ENCODE measurements at places on chromosomes 13 and 19. TPM values are rescaled to one million over a fixed set of nuclear protein-coding genes. Genes with fewer than 3 reads are reported as not detected.

The PGLYRP1 gene
- not detected for total RNA-seq

GRCh38 chr19:924553-925086 is 1.2 kb upstream of the ARID3A start:
- H3K4me1 ChIP-seq, result peaks cover 9% of the 10 kb centered on the region
- DNase-seq, result peak; percentile 36
- H3K4me3 ChIP-seq, result peak overlapping the region; percentile 93
- peaks cover 4% of the 10 kb centered on the region for H3K27me3 ChIP-seq
- no peaks in the 10 kb centered on the region for H3K36me3 ChIP-seq

DNA sequence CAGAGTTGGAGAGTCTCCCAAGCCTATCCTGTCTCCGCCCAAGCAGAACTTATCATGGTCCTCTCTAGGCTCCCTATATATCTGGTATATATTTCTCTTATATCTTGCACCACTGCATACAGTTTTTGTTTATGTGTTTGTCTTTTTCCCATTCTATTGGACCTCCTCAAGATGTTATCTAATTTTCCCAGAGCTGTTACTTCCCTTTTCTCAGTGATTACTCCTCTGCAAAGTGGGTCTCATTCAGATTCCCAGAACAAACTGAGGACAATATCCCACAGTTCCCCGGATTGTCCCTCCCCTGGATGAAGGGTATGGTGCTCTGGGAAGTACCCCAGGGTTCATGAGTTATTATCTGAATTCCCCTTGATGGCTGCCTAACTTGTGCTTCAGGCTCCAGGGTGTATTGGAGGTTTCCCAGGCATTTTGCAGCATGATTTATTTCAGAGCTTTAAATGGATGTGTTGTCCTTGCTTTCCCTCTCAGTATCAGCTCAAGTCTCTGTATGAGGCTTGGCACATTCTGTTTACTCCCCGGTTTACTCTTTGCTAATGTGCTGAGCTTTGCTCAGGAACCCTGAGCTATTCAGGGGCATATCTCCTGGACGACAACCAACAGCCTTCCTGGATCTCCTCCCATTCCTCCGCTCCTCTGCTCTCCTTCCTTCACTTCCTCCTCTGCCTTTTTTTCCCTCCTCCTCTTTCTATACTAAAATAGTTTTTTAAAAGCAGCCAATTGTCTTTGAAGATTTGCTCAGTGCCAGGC is 329.3 kb downstream of the SPRY2 start:
- H3K36me3 ChIP-seq, result no peaks in the 10 kb centered on the region
- peak; percentile 39 for DNase-seq
- peaks cover 6% of the 10 kb centered on the region for H3K4me1 ChIP-seq
- no peaks in the 10 kb centered on the region for H3K27me3 ChIP-seq
- no peak overlapping the region for H3K27ac ChIP-seq

GRCh38 chr13:67183151-67183550 is 47.0 kb downstream of the PCDH9 start:
- no peaks in the 10 kb centered on the region for H3K36me3 ChIP-seq
- H3K4me3 ChIP-seq, result no peak overlapping the region
- H3K27me3 ChIP-seq, result no peaks in the 10 kb centered on the region
- no peak for DNase-seq
- no peak overlapping the region for H3K27ac ChIP-seq

GRCh38 chr13:36028359-36029025 is 102.7 kb downstream of the DCLK1 start:
- no peaks in the 10 kb centered on the region for H3K36me3 ChIP-seq
- no peak overlapping the region for H3K4me3 ChIP-seq
- DNase-seq, result no peak

DNA sequence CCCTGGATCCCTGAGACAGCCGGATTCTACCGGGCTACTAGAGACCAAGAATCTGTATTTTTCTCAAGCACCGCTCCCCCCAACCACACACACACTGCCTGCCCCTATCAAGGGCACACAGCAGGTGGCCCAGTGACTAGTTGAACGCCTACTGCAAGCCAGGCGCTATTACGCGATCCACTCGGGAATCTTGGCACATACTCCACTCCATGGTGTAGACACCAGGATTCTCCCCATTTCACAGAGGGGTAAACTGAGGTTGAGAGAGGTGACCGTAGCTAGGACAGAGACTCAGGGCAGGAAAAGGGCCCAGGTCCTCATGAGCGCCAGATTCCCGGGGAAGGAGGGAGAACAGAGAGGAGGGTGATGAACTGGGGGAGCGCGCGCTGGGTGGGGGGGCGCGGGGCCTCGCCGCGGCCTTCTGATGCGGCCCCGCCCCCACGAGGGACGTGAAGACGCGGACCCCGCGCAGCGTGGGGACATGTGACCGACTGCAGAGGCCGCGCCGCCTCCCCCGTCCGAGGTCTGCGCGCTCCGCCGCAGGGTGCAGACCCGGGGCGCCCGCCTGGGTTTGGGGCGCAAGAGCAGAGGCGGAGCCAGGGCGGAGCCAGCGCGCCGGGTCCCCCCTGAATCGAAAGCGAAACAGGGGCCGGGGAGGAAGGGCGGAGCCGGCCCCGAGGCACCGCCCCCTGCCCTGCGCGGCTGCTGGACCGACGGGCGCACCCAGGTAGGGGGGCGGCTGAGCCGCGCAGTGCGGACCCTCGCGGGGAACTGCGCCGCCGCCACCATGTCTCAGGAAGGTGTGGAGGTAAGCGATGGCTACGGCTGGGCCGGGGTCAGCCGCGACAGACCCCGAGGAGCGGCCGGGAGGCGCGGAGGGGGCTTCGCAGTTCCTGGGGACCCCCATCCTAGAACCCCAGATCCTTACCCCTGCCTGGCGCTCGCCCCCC is at the start of gene SHFL:
TSS of gene SHFL (plus strand) at position 677 of the 950 bp plus-strand sequence. CDS start at position 788, 111 bp downstream.
- DNase-seq, result peak; percentile 87
- H3K4me3 ChIP-seq, result peak within 1 kb of the TSS; percentile 69
- peak within 1 kb of the TSS; percentile 74 for H3K27ac ChIP-seq
- no peaks in the 10 kb centered on the region for H3K36me3 ChIP-seq

GRCh38 chr19:9971166-9971897 is 35.0 kb upstream of the OLFM2 start:
- no peak overlapping the region for H3K4me3 ChIP-seq
- H3K27ac ChIP-seq, result no peak overlapping the region
- no peak for DNase-seq
- no peaks in the 10 kb centered on the region for H3K36me3 ChIP-seq
- no peaks in the 10 kb centered on the region for H3K4me1 ChIP-seq

- peak overlapping the region; percentile 35 for H3K4me3 ChIP-seq
- DNase-seq, result no peak
- H3K36me3 ChIP-seq, result no peaks in the 10 kb centered on the region
- H3K27ac ChIP-seq, result no peak overlapping the region
- H3K27me3 ChIP-seq, result no peaks in the 10 kb centered on the region
Measured at GRCh38 chr19:51719251-51719988, 4.4 kb downstream of the HAS1 start.

The IGFL2 gene
- total RNA-seq, result not detected

GRCh38 chr13:28716511-28716910 is 2.3 kb downstream of the SLC46A3 start:
- no peak overlapping the region for H3K27ac ChIP-seq
- H3K27me3 ChIP-seq, result no peaks in the 10 kb centered on the region
- H3K4me1 ChIP-seq, result no peaks in the 10 kb centered on the region
- no peak overlapping the region for H3K4me3 ChIP-seq
- H3K36me3 ChIP-seq, result no peaks in the 10 kb centered on the region

DNA sequence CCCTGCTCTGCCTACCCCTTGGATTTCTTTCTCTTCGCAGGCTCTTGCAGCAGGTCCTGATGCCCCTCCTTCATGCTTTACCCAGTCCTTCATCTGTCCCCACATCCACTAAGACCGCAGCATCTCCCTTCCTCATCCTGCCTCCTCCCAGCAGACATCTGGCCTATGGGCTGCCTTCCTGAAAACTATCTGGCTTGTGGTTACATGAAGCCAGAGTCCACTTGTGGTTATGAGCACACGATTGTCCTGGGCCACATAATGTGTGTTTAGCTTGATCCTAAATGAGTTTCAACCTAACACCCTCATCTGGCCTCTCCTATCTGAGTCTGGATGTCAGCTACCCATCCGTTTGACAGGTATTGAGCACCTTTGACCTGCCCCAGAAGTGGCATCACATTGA is 5.5 kb upstream of the ZNF175 start:
- DNase-seq, result no peak
- no peak overlapping the region for H3K27ac ChIP-seq
- no peaks in the 10 kb centered on the region for H3K36me3 ChIP-seq
- no peaks in the 10 kb centered on the region for H3K27me3 ChIP-seq

The KLK2 gene
- not detected for total RNA-seq

The SHD gene
- not detected for total RNA-seq

DNA sequence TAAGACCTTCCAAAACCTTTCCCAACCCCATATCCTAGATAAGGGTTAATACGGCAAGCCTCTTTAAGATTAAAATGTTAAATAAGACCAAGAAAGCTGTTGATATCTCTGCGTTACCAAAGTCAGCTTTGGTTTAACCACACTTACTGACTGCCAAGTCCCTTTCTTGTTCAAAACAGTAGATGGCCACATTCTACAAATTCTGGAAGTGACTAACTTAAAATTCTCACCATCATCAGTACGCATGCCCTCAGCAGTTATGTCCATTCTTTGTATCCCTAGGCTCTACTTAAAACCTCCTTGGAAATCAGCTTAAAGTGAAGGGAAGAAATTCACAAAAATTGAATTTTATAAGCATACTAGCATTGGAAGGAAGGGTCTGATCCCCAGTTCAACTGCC is 23.6 kb downstream of the SOHLH2 start:
- no peaks in the 10 kb centered on the region for H3K4me1 ChIP-seq
- no peaks in the 10 kb centered on the region for H3K27me3 ChIP-seq
- no peak overlapping the region for H3K4me3 ChIP-seq

The SIGLEC12 gene
- total RNA-seq, result 0.25 TPM

DNA sequence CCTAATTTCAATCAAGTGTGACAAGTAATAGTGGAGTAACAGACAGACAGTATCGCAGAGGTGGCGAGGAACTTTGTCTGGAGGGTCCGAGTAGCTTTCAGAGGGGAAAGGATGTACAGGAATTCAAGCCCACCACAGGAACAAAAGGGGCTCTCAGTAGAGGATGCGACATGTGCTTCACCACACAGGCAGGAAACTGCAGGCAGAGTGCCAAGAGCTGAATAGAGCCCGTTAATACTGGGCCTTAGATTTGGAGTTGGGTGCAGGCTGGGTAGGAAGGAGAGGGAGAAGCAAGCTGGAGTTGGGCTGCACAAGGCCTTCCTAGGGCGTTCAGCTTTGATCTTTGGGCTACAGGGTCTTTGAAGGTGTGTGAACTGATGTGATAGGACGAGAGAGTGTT is 1.2 kb downstream of the CCDC70 start:
- no peaks in the 10 kb centered on the region for H3K27me3 ChIP-seq
- no peak overlapping the region for H3K27ac ChIP-seq
- DNase-seq, result no peak
- no peak overlapping the region for H3K4me3 ChIP-seq
- H3K36me3 ChIP-seq, result no peaks in the 10 kb centered on the region

DNA sequence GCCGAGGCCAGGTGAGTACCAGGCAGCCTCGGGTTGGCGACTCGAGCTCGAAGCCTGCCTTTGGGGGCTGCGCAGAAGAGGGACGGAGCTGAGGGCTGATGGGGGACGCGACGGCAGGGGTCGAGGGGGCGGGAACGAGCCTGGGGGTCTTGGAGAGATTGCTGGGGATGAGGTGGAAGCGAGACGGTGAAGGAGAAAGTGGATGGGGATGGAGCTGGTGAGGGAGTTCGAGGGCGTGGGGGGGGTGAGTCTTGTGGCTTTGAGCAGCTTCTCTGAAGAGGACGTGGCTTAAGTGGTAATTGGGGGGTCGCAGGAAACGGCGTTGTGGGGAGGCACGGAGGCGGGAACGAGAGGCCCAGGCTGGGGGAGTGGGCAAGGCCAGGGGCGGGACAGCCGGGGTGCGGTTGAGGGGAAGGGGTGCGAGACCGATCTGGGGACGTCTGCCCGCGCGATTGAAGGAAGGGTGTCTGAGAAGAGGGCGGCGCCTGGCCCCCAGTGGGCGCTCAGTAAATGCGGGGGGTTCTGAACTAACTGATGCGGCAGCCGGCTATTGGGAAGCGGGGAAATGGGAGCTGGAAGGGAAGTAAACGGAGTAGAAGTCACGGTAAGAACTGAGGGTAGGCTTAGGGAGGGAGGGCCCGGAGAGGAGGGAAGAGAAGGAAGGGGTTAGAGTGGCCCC is 426 bp downstream of the MYO9B start:
- H3K27me3 ChIP-seq, result no peaks in the 10 kb centered on the region
- H3K36me3 ChIP-seq, result no peaks in the 10 kb centered on the region
- H3K4me3 ChIP-seq, result peak overlapping the region; percentile 57
- no peak for DNase-seq
- peak overlapping the region; percentile 19 for H3K27ac ChIP-seq

DNA sequence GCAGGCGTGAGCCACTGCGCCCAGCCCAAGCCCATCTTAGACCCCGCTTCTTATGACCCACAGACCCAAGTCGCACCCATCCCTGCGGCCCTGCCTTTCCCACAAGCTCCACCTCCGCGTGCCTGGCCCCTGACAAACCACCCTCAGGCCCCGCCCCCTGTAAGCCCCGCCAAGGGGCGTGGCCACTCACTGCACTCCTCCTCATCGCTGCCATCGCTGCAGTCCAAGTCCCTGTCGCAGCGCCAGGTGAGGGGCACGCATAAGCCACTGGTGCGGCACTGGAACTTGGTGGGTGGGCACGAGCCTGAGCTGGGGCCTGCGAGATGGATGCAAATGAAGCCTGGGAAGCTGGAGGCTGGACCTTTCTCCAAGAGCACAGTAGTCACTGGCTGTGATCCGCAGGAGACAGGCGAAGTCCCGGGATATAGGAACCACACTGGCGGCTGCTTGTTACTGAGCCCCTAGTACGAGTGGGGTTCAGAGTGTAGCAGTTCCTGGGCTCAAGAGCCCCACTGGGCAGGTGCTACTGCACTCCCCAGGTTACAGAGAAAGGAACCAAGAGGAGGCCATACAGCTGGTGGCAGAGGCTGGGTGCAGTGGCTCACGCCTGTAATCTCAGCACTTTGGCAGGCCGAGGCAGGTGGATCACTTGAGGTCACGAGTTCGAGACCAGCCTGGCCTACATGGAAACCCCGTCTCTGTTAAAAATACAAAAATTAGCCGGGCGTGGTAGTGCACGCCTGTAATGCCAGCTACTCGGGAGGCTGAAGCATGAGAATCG is 3.1 kb downstream of the CD320 start:
- H3K36me3 ChIP-seq, result no peaks in the 10 kb centered on the region
- H3K27ac ChIP-seq, result no peak overlapping the region
- no peak overlapping the region for H3K4me3 ChIP-seq
- H3K4me1 ChIP-seq, result peaks cover 7% of the 10 kb centered on the region
- H3K27me3 ChIP-seq, result no peaks in the 10 kb centered on the region

DNA sequence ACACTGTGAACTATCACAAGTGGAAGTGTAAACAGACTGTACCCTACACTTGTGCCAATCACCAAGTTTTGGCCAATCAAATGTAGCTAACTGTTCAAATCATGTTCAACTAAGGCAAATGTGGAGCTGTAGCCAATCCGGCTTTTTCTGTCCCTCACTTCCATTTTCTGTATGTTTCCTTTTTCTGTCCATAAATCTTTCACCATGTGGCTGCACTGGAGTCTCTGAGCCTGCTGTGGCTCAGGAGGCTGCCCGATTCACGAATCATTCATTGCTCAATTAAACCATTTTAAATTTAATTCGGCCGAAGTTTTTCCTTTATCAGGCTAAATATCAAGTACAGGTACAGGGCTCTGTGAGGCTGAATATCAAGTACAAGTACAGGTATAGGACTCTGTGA is 216.5 kb downstream of the RFC3 start:
- H3K4me3 ChIP-seq, result no peak overlapping the region
- H3K36me3 ChIP-seq, result no peaks in the 10 kb centered on the region
- H3K27me3 ChIP-seq, result no peaks in the 10 kb centered on the region
- H3K27ac ChIP-seq, result no peak overlapping the region
- H3K4me1 ChIP-seq, result no peaks in the 10 kb centered on the region

Measured in ovary (tissue), 10 donors.